ENCODE measurements at places on chromosomes 1 and 21.
A peak's percentile ranks its signal among the peaks of the same experiment; 100 is the strongest.

DNA sequence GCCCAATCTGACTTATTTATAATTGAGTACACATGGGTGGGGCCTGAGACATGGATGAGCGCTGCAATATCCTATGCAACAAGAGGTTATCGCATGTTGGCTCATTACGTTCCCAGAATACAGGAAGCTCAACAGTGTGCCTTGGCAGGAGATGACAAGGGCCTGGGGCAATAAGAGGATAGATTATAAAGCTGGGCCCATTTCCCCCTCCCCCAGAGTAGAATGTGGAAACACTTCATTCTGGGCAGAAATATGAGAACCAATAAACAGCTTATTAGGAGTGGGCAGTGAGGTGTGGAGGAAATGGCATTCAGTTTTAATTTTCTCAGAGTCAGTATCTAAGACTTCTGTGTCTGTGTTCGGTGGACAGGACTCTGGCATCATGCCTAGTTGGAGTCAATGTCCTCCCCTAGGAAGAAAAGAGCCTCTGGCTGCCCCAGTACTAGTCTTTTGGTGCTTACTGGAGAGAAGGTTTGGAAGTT is 92.8 kb downstream of the PIK3R3 start:
- DNase-seq, result no peak

- DNase-seq, result no peak
Observed at GRCh38 chr1:18783705-18784481, 75.6 kb downstream of the TAS1R2 start.

GRCh38 chr1:35570589-35571137 is 2.5 kb upstream of the TFAP2E start:
- DNase-seq, result no peak

- no peak for DNase-seq
Observed at GRCh38 chr1:41315871-41316270, 45.4 kb upstream of the FOXO6 start.

GRCh38 chr21:42424914-42425541 is 21.3 kb downstream of the UBASH3A start:
- DNase-seq, result peak; percentile 32

DNA sequence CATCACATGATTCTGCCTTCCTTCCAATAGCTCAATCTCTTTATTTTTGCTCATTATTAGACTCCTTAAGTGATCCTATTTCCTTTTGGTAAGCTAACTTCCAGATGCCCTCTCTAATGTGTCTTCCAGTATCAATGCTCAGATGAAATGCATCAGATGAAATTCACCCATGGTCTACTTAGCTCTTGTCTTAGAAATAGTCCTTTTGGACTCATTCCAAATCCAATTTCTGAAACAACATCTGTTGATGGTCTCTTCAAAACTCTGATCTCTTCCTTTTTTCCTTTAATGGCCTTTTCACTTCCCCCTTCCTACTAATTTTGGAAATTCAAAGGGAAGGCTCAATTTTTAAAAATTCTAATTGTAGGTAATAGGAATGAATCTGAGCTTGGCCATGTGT is 81.1 kb upstream of the GREM2 start:
- no peak for DNase-seq

GRCh38 chr1:1349256-1350012 is at the start of gene DVL1:
Gene DVL1 (minus strand): TSS chr1:1349418. CDS start chr1:1349065, 353 bp downstream.
- peak; percentile 67 for DNase-seq

GRCh38 chr1:193562121-193562520 is 375.7 kb upstream of the B3GALT2 start:
- DNase-seq, result no peak

GRCh38 chr1:2290171-2290578 is 62.1 kb downstream of the SKI start:
- DNase-seq, result no peak

DNA sequence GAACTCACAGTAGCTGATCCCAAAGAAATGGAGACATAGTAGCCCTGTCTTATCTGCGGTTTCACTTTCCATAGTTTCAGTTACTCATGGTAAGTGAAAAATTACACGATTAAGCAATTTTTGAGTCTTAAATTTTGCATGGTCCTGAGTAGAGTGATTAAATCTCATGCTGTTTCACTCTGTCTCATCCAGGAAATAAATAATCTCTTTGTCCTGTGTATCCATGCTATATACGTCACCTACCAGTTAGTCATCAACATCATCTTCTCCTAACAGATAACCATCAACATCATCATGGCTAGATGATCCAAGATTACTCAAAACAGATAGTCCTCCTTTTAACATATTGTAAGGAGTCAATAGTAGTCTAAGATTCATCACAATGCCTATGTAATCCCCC is 1589.3 kb downstream of the BRINP3 start:
- DNase-seq, result no peak

DNA sequence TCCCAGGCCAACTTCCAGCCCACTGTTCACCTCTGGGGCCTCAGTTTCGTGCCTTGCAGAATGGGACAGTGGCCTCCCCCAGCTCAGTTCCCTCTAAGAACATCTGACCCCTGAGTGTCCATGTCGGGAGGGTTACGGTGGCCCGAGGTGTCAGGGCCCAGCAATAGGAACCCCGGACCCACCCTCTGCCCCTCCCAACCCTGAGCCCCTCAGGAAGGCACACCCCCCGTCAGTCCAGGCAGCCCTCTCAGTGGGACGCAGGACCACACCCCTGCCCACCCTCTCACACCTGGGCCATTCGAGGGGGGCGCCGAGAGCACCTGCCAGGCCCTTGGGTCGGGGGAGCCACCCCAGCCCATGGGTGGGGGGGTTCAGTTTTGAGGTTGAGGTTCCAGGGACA is 447 bp downstream of the TTC34 start:
- no peak for DNase-seq

DNA sequence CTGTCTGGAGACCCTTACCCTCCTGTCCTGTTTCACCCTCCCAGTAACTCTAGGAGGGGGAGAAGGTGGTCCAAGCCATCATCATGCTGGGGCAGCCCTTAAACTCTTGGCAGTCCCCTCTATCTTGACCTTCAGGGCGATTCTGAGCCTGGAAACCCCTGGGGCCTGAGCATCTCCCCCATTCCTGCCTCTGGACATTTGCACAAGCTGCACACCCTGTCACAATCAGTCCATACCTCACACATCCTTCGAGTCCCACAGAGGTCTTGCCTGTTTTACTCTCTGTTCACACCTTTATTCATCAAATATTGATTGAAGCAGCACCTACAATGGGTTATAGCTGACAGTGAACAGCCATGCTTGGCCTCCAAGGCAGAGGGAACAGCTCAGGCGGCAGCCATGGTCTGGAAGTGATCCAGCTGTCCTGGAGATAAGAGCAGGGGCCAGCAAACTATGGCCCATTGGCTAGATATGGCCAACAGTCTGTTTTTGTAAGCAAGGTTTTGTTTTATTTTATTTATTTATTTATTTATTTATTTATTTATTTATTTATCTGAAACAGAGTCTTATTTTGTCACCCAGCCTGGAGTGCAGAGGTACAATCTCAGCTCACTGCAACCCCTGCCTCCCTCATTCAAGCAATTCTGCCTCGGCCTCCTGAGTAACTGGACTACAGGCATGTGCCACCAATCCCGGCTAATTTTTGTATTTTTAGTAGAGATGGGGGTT is 7.1 kb upstream of the FAM131C start:
- no peak for DNase-seq

GRCh38 chr1:31154000-31154631 is 85.6 kb downstream of the NKAIN1 start:
- DNase-seq, result no peak

- DNase-seq, result no peak
Observed at GRCh38 chr1:197510691-197511378, 242.8 kb downstream of the CRB1 start.

DNA sequence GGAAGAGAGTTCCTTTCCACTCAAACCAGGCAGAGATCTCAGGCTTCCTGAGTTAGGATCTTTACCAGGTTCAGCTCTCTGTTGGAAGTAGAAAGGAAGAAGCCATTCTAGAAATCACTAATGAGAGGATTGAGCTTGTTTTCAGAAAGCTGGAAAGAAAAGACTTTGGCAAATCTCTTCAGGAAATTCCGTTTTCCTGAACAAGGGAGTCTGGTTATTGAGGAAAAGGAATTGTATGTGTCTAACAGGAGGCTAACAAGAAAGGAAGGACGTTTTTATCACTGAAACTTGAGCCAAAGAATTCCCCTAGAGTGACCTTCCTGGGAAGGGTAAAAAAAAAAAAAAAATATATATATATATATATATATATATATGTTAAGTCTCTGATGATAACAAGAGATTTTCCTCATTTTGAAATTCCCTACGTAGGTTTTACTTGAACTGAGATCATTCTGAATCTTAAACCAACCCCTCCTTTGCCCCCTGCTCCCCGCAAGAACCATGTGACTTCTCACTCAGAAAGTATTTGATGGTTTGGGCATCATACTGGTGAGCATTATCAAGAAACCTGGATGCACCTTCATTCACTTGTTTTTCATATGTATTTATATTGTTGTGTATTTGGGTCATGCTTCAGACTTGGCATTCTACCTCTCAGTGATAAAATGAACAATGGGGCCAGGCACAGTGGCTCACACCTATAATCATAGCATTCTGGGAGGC is 98.4 kb upstream of the BMP8A start:
- DNase-seq, result no peak

DNA sequence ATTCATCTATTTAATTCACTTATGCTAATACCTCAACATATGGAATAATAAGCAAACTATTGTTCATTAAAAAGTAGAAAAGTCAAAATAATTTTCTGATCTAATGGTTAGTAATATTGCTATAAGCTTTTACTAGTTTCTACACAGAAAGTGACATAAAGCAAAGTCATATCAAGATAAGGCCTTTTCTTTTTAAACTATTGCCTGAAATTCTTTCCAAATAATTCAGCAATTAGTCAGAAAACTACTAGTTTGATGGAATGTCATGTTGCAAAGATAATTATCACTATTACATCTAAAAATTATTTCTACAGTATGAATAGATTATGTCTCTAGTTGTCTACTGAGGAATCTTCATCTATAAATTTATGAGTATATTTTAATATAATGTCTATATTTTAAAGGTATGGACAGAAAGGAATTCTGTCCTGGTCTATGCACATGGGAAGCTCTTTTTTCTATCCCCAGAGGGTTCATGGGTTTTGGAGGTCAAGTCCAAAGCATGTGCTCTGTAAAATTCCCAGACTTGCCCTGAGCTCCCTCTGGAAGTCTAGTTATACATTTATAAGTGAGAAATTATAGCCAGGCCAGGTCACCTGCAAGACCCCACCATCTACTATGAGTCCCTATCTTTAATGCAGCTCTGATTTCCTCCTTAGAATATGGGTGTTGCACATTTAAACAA is 84.6 kb upstream of the DPYD start:
- DNase-seq, result no peak

DNA sequence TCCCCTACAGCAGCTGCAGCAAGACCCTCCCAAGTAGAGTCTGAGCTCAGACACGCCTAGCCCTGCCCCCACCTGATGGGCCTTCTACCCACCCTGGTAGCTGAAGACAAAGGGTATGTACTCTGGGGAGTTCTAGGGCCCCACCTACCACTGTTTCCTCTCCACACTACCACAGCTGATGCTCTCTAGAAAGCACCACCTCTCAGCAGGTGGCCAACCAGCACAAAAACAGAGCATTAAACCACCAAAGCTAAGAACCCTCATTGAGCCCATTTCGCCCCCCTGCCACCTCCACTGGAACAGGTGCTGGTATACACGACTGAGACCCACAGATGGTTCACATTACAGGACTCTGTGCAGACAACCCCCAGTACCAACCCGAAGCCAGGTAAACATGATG is 258.9 kb downstream of the SETD4 start:
- DNase-seq, result peak; percentile 87

- DNase-seq, result no peak
Observed at GRCh38 chr1:236129306-236129705, 13.0 kb upstream of the GPR137B start.

DNA sequence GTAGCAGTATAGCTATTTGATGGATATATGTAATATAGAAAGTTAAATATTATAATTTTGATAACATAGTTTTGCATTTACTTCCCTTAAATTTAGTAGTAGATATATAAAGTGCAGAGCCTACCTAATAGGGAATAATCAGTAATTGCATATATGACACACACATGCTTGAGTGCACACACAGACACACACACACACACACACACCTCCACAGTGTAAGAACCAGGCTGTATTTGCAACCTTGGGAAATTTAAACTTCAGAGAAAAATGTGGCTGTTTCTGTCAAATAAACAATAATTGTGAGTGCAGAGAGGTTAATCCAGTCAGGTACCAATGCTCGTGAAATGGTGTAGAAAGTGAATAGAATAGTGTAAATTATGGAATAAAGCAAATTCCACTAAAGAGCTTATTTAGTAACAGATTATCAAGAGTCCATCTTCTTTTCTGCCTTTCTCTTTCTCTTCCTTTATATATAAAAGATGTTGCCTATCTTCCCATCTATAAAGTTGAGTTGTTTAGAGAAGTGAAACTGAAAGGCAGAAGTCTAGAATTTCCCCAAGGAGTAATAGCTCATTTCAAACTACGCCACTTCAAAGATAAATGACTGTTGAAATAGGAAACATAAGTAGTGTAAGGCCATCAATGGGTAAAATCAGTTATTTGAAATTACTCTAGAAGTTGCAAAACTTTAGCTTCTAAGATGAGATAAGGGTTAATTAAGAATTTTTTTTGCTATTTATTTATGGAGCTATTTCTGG is 273.7 kb downstream of the SRGAP2C start:
- peak; percentile 64 for DNase-seq

- peak; percentile 60 for DNase-seq
Observed at GRCh38 chr1:20493839-20494608, 8.0 kb upstream of the CAMK2N1 start.

GRCh38 chr1:53366901-53367502 is 39.1 kb upstream of the LRP8 start:
- DNase-seq, result no peak

- no peak for DNase-seq
Observed at GRCh38 chr1:10615932-10616671, 141.4 kb downstream of the PEX14 start.

GRCh38 chr1:221085701-221086375 is 206.6 kb downstream of the HLX start:
- DNase-seq, result no peak

DNA sequence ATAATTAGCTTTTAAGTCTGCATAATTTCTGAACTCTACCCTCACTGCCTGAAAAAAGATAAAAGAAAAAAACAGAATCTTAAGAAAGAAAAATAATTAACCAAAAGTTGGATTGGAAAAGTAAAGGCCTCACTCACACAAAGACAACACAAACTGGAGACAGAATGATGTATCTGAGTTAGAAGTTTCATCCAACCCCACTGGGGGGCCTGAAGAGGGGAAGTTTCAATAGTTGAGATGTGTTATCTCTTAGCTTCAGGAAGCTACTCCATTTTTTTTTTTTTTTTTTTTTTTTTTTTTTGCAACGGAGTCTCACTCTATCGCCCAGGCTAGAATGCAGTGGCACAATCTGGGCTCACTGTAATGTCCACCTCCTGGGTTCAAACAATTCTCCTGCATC is 19.9 kb downstream of the SYDE2 start:
- DNase-seq, result no peak

- DNase-seq, result no peak
Observed at GRCh38 chr21:19908390-19908789, 1089.8 kb upstream of the NCAM2 start.

GRCh38 chr1:201907621-201908020 is 18.9 kb downstream of the SHISA4 start:
- no peak for DNase-seq

- no peak for DNase-seq
Observed at GRCh38 chr1:163168053-163168452, 34.7 kb downstream of the RGS5 start.

Measured in MM.1S (cell line).